ENCODE measurements at places on chromosomes 6 and 20. TPM values are rescaled to one million over a fixed set of nuclear protein-coding genes. Genes with fewer than 3 reads are reported as not detected.
A peak's percentile ranks its signal among the peaks of the same experiment; 100 is the strongest.

DNA sequence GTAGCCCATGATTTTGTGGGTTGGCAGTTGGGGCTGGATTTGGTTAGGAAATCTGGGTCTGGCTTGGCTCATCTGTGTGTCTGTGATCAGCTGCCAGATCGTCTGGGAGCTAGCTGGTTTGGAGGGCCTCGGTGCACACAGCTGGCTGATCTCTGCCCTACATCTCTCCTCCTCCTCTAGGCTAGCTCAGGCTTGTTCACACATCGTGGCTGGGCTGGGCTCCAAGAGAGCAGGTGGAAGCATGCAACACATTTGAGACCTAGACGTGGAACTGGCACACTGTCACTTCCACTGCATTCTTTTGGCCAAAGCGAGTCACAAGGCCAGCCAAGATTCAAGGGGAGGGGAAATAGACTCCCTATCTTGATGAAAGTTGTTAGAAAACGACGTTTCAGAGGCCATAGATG is 15.9 kb downstream of the NDUFAF5 start:
- no peaks in the 10 kb centered on the region for H3K27me3 ChIP-seq
- H3K4me1 ChIP-seq = peaks cover 25% of the 10 kb centered on the region
- DNase-seq = peak; percentile 97
- peak overlapping the region; percentile 18 for H3K27ac ChIP-seq
- no peak overlapping the region for H3K4me3 ChIP-seq
- peaks cover 47% of the 10 kb centered on the region for H3K36me3 ChIP-seq

DNA sequence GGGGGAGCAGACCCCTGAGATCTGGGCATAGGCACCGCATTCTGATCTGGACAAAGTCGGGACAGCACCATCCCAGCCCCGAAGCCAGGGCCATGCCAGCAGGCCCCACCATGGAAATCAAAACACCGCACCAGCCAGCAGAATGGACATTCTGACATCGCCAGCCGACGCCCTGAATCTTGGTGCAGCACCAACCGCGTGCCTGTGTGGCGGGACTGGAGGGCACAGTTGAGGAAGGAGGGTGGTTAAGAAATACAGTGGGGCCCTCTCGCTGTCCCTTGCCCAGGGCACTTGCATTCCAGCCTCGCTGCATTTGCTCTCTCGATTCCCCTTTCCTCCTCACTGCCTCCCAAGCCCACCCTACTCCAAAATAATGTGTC is 2.0 kb downstream of the NNAT start:
- H3K4me3 ChIP-seq = peak overlapping the region; percentile 41
- no peaks in the 10 kb centered on the region for H3K27me3 ChIP-seq
- DNase-seq = no peak
- no peaks in the 10 kb centered on the region for H3K36me3 ChIP-seq

FERMT1 gene
- total RNA-seq = 0.32 TPM

RSPH9 gene
- 0.34 TPM for total RNA-seq

NOX3 gene
- total RNA-seq = not detected

GRCh38 chr20:50646483-50646996 is 44.8 kb downstream of the RIPOR3 start:
- no peak for DNase-seq
- H3K4me3 ChIP-seq = no peak overlapping the region
- peaks cover 8% of the 10 kb centered on the region for H3K4me1 ChIP-seq
- H3K36me3 ChIP-seq = no peaks in the 10 kb centered on the region

- peaks cover 58% of the 10 kb centered on the region for H3K4me1 ChIP-seq
- peak overlapping the region; percentile 86 for H3K4me3 ChIP-seq
- peak overlapping the region; percentile 96 for H3K27ac ChIP-seq
- H3K27me3 ChIP-seq = no peaks in the 10 kb centered on the region
- no peak for DNase-seq
These were observed 903 bp downstream of the CNKSR3 start for GRCh38 chr6:154509421-154510143.

GHRH gene
- total RNA-seq = not detected

- H3K4me3 ChIP-seq = no peak overlapping the region
- no peak for DNase-seq
- H3K4me1 ChIP-seq = peaks cover 10% of the 10 kb centered on the region
- no peaks in the 10 kb centered on the region for H3K36me3 ChIP-seq
- H3K27me3 ChIP-seq = no peaks in the 10 kb centered on the region
These were observed 171.9 kb upstream of the PMEPA1 start for GRCh38 chr20:57881466-57882385.

DNA sequence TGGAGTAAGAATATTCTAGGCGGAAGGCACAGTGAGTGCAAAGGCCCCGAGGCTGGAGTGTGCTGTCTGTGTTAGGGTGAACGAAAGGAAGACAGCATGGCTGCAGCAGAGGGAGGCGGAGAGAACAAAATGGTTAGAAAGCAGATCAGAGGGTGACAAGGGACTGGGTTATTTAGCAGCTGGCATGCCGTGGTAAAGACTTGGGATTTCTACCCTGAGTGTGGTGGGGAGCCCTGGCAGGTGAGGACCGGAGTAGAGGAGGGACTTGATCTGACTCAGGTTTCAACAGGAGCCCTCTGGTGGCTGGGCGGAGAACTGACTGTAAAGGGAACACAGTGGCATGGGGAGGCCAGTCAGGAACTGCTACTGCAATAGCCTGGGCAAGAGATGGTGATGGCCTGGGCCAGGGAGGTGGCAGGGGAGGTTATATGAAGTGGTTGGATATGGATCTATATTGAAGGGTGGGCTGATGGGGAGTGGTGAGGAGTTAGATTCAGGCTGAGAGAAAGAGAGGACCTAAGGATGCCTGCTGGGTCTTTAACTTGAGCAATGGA is 38.0 kb downstream of the PIM1 start:
- peaks cover 5% of the 10 kb centered on the region for H3K4me1 ChIP-seq
- no peak overlapping the region for H3K27ac ChIP-seq
- no peaks in the 10 kb centered on the region for H3K36me3 ChIP-seq
- no peaks in the 10 kb centered on the region for H3K27me3 ChIP-seq
- no peak overlapping the region for H3K4me3 ChIP-seq

DNA sequence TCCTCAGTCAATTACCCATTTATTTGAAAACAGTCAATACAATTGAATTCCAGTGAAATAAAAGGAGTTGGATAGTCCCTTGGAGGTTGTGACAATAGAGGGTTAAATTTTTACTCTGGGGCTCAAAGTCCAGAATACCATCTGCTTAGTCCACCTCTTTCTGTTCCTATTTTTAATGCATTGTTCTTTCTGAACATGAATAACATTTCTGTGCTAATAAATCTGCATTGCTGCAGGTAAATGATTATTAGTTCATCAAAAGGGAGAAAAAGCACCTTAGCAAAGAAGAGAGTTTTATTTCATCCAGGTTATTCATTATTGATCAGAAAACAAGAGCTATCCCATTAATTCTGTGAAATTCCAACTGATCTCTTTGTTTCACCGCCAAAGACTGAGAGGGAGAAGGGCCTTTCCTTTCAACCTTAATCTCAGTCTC is 166.1 kb upstream of the OLIG3 start:
- no peak overlapping the region for H3K27ac ChIP-seq
- no peaks in the 10 kb centered on the region for H3K4me1 ChIP-seq
- no peak for DNase-seq
- H3K4me3 ChIP-seq = no peak overlapping the region
- no peaks in the 10 kb centered on the region for H3K36me3 ChIP-seq

- no peaks in the 10 kb centered on the region for H3K4me1 ChIP-seq
- H3K36me3 ChIP-seq = no peaks in the 10 kb centered on the region
- peaks cover 4% of the 10 kb centered on the region for H3K27me3 ChIP-seq
- H3K27ac ChIP-seq = no peak overlapping the region
These were observed 22.7 kb upstream of the BMP6 start for GRCh38 chr6:7703148-7703680.

PAX1 gene
- total RNA-seq = not detected

GRCh38 chr6:7467007-7467897 is 74.2 kb upstream of the DSP start:
- peaks cover 4% of the 10 kb centered on the region for H3K4me1 ChIP-seq
- H3K4me3 ChIP-seq = no peak overlapping the region
- no peak overlapping the region for H3K27ac ChIP-seq
- H3K36me3 ChIP-seq = no peaks in the 10 kb centered on the region
- DNase-seq = no peak

MUC21 gene
- 2.1 TPM for total RNA-seq

DYNLT2 gene
- 1.4 TPM for total RNA-seq

DNA sequence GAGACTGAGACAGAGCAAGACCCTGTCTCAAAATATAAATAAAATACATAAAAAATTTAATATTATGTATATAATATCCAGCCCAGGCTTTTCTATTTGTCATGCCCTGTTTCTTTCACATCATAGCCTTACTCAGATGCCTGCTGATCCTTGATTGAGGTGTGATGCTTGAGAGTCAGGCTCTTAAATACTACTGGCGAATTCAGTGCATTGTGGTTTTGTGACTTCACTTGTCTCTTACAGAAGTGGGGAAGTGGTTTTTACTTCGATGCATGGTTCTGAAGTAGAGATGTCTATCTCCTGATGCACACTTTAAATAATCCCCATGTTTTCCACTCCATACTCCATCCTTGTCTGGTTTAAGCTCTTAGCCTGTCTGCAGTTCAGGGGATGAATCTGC is 29.1 kb downstream of the ASXL1 start:
- H3K4me1 ChIP-seq = peaks cover 19% of the 10 kb centered on the region
- H3K27ac ChIP-seq = no peak overlapping the region
- no peaks in the 10 kb centered on the region for H3K27me3 ChIP-seq
- no peak for DNase-seq
- no peak overlapping the region for H3K4me3 ChIP-seq
- H3K36me3 ChIP-seq = peaks cover 20% of the 10 kb centered on the region

GRCh38 chr6:110509617-110510241 is 33.3 kb upstream of the SLC22A16 start:
- no peak overlapping the region for H3K4me3 ChIP-seq
- DNase-seq = no peak
- no peaks in the 10 kb centered on the region for H3K36me3 ChIP-seq
- peaks cover 7% of the 10 kb centered on the region for H3K4me1 ChIP-seq
- no peaks in the 10 kb centered on the region for H3K27me3 ChIP-seq

HLA-DMB gene
- total RNA-seq = 9.9 TPM

- no peak overlapping the region for H3K4me3 ChIP-seq
- peaks cover 34% of the 10 kb centered on the region for H3K36me3 ChIP-seq
- peaks cover 59% of the 10 kb centered on the region for H3K4me1 ChIP-seq
- no peak overlapping the region for H3K27ac ChIP-seq
- DNase-seq = no peak
These were observed 5.3 kb upstream of the TNFRSF6B start for GRCh38 chr20:63690898-63691710.

GRCh38 chr6:158784505-158784904 is 34.7 kb downstream of the EZR start:
- DNase-seq = no peak
- no peak overlapping the region for H3K27ac ChIP-seq
- H3K4me3 ChIP-seq = no peak overlapping the region
- H3K4me1 ChIP-seq = no peaks in the 10 kb centered on the region
- peaks cover 80% of the 10 kb centered on the region for H3K36me3 ChIP-seq

- peaks cover 21% of the 10 kb centered on the region for H3K4me1 ChIP-seq
- peaks cover 4% of the 10 kb centered on the region for H3K36me3 ChIP-seq
- no peak overlapping the region for H3K27ac ChIP-seq
- DNase-seq = no peak
These were observed 16.9 kb downstream of the SNPH start for GRCh38 chr20:1282966-1283365.

GRCh38 chr6:153947808-153948447 is 91.1 kb upstream of the OPRM1 start:
- no peaks in the 10 kb centered on the region for H3K27me3 ChIP-seq
- no peak for DNase-seq
- H3K4me1 ChIP-seq = no peaks in the 10 kb centered on the region
- no peak overlapping the region for H3K4me3 ChIP-seq

SCUBE3 gene
- total RNA-seq = 1.5 TPM

- DNase-seq = no peak
- no peak overlapping the region for H3K4me3 ChIP-seq
- no peaks in the 10 kb centered on the region for H3K27me3 ChIP-seq
- no peaks in the 10 kb centered on the region for H3K36me3 ChIP-seq
- peaks cover 3% of the 10 kb centered on the region for H3K4me1 ChIP-seq
These were observed 17.6 kb upstream of the EIF2S2 start for GRCh38 chr20:34129518-34130162.

GRCh38 chr20:6769903-6770785 is 2.7 kb downstream of the BMP2 start:
- peaks cover 39% of the 10 kb centered on the region for H3K4me1 ChIP-seq
- no peaks in the 10 kb centered on the region for H3K36me3 ChIP-seq
- no peak overlapping the region for H3K27ac ChIP-seq
- H3K4me3 ChIP-seq = peak overlapping the region; percentile 77

GRCh38 chr6:165056292-165056691 is 253.1 kb downstream of the C6orf118 start:
- no peak overlapping the region for H3K4me3 ChIP-seq
- H3K27me3 ChIP-seq = no peaks in the 10 kb centered on the region
- H3K4me1 ChIP-seq = no peaks in the 10 kb centered on the region
- no peak for DNase-seq
- no peaks in the 10 kb centered on the region for H3K36me3 ChIP-seq

Data from esophagus muscularis mucosa (tissue), 4 donors.